ENCODE measurements at places on chromosomes 16 and 17.
A peak's percentile ranks its signal among the peaks of the same experiment; 100 is the strongest.

- DNase-seq, result peak; percentile 33
These were observed 53.5 kb downstream of the SREBF1 start for GRCh38 chr17:17783116-17783824.

DNA sequence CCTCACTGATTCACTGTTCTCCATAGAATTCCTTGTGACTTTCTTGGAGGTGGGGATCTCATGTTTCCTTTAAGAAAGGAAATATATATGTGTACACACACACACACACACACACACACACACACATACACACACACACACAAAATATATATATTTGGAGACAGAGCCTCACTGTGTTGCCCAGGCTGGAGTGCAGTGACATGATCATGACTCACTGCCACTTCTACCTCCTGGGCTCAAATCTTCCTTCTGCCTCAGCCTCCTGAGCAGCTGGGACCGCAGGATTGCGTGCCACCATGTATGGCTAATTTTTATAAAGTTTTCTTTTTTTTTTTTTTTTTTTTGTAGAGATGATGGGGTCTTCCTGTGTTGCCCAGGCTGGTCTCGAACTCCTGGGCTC lies 45.9 kb downstream of the CDH13 start:
- DNase-seq, result no peak

DNA sequence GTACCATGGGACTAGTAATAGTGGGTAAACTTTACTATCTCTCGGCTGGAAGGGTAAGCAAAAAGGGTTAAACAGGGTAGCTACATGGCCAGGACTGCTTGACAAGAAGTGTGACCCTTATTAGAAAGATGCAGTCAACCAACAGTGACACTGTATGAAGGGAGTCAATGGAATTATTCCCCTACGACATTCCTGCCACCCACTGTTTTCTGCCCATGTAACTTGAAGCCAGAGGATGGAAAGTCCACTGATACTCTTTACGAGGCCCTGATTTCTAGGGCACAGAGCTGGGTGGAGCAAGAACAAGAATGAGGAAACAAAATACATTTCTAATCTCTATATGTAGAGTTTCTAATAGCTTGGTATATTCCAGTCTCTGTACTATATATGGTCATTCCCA lies 1102.5 kb downstream of the CDH11 start:
- DNase-seq, result no peak

- DNase-seq, result peak; percentile 28
These were observed 2.9 kb downstream of the CPPED1 start for GRCh38 chr16:12800817-12801216.

GRCh38 chr17:76691379-76692191 lies 19.2 kb downstream of the MXRA7 start:
- DNase-seq, result no peak

- DNase-seq, result no peak
These were observed 228.7 kb downstream of the SOX9 start for GRCh38 chr17:72349491-72349995.

DNA sequence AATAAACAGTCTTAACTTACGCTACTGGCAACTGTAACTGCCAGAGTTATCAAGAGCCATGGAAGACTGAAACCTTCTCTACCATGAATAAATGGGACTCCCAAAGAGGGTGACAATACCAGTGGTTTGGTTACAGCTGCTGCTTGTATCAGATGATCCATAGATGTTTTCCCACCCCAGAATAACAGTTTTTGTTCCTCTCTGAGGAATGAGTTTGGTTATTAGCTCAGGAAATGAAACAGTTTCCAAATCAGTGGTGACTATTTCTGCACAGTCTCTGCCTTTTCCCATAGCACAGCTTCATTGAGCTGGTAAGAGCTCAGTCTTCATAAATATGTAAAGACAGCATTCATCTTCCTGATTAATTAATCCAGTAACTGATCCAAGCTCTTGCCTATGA lies 14.0 kb upstream of the HYDIN start:
- no peak for DNase-seq

DNA sequence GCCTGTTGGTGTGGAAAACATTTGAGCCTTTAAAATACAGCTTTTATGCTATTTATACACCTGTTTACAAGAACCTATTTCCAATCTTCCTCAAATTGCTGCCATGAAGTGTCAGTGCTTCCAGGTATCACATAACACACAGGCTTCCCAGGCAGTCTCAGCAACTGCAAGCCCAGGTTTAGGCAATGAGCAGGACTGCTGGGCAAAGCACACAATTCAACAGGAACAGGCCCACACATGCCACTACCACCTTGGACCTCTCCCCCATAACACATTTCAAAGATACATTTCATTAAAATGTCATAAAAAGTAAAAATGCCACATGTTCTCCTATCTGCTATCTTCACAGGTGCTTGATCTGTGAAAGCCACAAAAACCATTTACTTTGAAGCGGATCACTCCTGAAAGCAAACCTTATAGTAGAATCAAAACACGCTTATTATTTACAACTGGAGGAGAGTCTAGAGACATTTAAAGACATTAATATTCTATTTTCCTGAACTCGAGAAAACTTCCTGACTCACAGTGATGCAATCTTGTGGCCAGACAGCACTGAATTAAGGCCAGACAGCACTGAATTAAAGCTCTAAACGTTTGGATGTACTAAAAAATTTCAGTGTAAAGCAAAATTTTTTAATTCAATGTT lies 31.5 kb downstream of the ANKFY1 start:
- peak; percentile 12 for DNase-seq

DNA sequence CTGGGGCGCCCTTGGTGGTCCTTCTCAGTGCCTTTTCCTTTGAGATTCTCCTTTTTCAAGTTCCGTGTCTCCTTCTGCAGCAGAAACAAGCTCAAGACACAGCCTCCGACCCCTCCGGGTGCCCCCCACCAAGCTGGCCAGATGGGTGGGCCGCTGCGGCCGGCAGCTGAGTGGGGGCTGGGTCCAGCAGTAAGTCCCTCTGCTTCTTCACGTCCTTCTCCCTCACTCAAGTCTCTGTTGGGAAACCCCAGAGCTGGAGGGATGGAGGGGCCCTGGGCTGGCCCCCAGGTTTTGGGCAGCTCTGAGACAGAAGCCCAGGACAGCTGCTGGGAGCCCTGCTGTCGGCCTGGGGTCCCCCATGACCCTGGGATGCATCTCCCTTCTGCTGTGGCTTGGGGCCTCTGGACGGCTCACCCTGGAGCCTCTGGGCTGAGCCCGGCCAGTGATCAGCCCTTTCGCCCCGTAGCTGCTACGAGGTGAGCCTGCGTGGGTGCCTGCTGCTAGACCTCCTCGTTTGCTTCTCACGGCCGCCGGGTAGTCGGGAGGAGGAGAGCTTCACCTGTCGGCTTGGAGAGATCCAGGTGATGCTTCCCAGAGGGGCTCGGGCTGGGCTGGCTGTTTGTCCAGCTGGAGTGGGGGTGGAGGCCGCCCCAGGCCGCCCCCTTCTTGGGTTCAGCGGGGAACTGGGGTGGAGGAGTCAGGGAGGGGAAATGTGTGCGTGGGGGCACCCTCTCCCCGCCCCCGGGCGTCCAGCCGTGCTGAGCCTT lies 10.7 kb downstream of the ENGASE start:
- no peak for DNase-seq

- no peak for DNase-seq
These were observed 531.4 kb downstream of the CDH11 start for GRCh38 chr16:64590513-64590912.

GRCh38 chr16:79887541-79888540 lies 287.3 kb upstream of the MAF start:
- DNase-seq, result no peak

GRCh38 chr17:3033248-3033640 lies 30.2 kb downstream of the OR1D5 start:
- DNase-seq, result peak; percentile 8

- no peak for DNase-seq
These were observed 64.3 kb downstream of the SOCS1 start for GRCh38 chr16:11191665-11192064.

DNA sequence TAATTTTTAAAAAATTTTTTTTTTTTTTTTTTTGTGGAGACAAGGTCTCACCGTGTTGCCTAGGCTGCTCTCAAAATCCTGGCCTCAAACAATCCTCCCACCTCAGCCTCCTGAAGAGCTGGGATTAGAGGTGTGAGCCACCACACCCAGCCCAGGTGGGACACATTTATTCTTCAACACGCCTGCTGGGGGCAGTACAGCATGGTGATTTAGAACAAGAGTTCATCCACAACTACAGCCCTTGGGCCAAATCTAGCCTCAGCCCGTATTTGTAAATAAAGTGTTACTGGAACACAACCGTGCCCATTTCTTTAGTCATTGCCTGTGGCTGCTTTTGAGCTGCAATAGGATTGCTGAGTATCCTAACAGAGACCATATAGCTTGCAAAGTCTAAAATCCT lies 92.8 kb downstream of the KATNIP start:
- no peak for DNase-seq

- DNase-seq, result no peak
These were observed 6.6 kb downstream of the CANT1 start for GRCh38 chr17:79002796-79003593.

GRCh38 chr16:19609359-19609758 lies 53.9 kb downstream of the VPS35L start:
- no peak for DNase-seq

- peak; percentile 56 for DNase-seq
These were observed 7.5 kb upstream of the C16orf95 start for GRCh38 chr16:87324411-87325275.

DNA sequence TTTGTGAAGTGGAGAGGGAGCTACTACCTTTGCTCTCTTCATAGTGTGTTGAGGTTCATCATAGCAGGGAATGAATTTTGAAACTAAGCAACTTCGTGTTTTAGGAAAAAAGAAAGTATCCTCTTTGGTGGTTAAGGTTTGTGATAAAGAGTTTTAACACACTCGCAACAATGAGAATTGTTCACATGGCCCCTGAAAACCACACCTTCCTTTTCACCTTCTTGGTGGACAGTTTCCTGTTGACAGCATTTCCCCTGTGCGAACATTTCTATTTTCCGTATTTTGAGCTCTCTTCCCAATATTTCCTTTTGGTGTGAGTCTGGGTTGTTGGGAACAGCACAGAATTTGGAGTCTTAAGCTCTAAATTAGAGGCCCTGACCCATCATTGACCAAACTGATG lies 3.8 kb downstream of the OR4D2 start:
- DNase-seq, result peak; percentile 34

DNA sequence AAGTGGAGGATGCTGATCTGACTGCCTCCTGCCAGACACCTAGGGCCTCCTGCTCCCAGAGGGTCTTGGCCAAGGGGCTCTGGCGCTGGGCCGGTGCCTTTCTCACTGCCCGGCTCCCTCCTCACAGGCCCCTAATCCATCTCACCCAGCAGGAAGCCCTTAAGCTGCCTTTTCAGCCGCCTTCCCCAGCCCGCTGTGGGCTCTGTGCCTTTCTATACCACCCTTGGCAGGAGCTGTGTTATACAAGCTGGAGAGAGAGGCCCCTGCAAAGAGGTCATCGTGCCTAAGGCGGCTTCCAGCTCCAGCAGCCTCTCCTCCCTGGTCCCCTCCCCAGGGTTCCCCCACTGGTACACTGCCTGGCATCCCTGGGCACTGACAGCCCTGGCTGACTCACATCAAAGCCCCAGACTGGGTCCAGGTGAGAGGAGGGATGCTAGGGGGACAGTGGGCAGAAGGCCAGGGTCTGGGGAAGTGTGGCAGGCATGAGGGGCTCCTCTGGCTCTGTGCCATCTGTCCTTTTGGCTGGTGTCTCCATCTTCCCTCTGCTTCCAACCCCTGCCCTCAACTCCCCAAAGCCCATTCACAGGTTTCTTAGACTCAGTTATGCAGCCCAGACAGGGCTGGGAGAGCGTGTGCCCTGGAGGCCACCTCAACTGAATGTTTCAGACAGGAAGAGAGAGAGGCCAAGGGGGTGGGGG lies 15.3 kb upstream of the FZD2 start:
- no peak for DNase-seq

GRCh38 chr17:20279631-20280030 lies 187.7 kb downstream of the LGALS9B start:
- DNase-seq, result no peak

- DNase-seq, result no peak
These were observed 4.8 kb downstream of the ATP2A3 start for GRCh38 chr17:3959295-3959899.

GRCh38 chr17:49567104-49567521 lies 8.6 kb upstream of the NXPH3 start:
- no peak for DNase-seq

DNA sequence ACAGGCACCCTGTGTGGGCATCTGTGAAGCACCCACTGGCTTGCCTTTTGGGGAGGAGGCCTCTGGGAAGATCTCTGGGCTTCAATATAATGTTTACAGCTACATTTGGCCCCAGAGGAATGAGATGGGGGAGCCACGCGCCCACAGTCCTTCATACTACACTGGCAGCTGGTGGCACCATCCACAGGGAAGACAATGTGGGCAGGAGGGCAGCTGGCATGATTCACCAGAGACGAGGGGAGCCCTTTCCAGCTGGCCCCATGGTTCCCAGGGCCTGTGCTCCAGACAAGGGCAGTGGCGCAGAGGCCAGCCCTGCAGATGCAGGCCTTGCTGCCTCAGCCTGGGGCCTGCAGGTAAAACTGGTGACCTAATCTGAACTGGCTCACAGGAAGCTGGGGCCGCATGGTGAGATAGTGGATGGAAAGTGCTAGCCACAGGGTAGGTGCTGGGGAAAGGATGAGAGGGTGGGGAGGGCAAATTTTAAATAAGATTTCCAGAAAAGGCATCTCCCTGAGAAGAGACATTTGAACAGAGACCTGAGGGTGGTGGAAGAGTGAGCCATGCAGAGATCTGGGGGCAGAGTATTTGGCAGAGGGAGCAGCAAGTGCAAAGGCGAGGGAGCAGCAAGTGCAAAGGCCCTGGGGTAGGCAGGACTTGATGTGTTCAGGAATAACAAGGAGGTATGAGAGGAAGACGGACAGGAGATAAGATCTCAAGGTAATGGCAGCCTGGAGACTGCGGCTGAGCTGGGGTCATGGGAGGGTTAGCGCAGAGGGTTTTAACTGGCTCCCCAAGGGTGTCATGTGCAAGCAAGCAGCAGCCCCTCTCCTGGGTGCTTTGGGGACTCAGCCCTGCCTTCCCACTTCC lies 12.1 kb upstream of the KCNJ12 start:
- no peak for DNase-seq

DNA sequence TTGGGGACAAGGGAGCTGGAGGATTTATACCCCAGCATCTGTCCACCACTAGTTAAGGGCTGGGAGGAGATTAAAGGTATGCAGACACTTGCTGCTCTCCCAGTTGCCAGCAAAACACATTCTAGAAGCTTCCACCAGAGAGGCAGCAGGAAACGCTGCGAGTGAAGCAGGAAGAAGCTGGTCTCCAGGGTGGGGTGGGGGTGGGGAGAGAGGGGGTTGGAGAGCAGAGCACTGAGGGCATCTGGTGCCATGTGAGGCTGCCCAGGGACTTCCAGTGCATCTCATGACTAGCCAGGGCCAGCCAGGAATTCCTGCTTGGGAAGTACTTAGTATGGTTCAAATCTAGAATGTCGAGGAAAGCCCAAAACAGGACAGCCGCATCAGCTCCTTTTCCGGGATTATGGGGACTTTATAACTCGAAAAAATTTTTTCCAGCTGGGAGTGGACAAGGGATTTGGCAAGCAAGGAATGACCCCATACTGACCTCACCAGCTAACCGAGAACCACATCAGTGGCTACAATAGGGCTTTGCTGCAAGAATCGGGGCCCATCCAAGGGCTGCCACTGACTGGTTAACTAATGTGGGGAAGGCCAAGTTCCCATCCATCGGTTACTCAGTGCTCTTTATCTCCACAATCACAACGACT lies 26.2 kb upstream of the AXIN2 start:
- no peak for DNase-seq

GRCh38 chr17:7437950-7438614 lies 1.2 kb upstream of the FGF11 start:
- peak; percentile 64 for DNase-seq

Measured in CD4-positive, alpha-beta T cell treated with Interleukin-4 for 1 hour (primary cell).